ENCODE measurements at places on chromosomes 12 and 14.

DNA sequence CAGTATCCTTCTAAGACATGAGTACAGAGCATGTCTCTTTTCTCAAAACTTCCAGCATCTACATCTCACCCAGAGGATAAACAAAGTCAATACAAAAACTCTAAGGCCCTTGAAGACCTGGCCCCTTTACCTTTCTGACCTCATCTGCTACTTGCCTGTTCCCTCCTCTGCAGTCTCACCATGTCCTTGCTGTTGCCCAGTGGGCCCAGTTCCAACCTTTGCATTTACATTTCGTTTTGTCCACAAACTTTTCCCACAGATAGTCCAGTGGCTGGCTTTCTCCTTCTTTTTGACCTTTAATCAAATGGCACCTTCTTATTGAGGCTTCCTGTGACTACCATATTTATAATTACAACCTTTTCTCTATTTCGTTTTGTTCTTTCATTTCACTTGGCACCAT lies 1.6 kb downstream of the IRAK4 start:
- DNase-seq = no peak

DNA sequence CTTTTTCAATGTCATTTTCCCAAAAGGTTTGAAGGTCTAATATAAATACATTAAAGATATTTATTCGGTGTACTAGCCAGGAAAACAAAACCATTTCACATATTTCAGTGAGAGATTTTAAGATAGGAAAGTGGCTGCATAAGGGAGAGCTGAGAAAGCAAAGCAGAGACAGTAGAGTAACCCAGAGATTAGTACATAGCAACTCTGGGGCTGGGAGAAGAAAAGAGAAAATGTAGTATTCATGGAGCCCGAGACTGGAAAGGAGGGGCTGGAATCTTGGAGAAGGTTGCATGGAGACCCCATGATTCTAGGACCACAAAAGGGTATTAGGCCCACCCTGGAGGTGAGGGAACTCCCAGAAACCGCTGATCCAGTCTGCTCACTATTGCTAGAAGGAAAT lies 236.9 kb downstream of the PAWR start:
- DNase-seq = no peak

GRCh38 chr12:120321382-120322202 lies 6.0 kb downstream of the PLA2G1B start:
- no peak for DNase-seq

DNA sequence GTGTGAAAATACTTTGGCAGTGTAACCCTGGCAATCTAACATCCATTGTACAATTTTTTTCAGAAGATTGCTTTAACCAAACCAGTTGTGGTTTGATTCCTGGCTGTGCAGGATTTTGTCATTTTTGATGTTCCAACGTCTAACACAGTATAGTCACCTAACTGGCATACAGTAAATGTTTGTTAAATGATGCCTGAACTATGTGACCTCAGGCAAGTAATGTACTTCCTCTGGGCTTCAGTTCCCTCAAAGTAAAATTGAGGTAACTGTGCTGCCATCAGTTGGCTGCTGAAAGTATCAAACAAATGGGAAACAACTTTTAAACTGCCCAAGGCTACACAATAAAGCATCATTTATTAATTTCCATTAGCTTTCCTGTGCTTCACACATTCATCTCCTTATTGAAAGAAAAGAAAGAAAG lies 4.3 kb downstream of the TM7SF3 start:
- no peak for DNase-seq

DNA sequence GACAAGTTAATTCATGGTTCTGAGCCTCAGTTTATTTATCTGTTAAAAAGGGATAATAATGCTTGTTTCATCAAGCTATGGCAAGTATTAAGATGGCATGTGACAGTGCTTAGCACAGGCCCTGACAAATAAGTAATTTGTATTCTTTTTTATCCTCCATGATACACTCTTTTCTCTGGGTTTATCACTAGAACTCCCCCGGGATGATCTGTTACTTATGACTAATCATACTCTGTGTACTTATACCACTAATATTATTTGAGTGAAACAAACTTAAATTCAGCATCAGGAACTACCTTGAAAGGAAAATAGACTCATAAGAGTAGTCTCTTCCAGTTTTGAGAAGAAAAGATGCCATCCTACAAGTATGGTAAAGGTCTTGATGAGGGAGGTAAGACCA lies 283.8 kb downstream of the PAWR start:
- no peak for DNase-seq

GRCh38 chr12:3311491-3312103 lies 179.4 kb upstream of the PRMT8 start:
- no peak for DNase-seq

GRCh38 chr14:73223049-73223448 lies 14.3 kb upstream of the PAPLN start:
- DNase-seq = no peak

Measured in NCI-H1417 treated with DMSO at 0.1 percent for 48 hours (cell line).